Stimulated activated CD4-positive, alpha-beta T cell treated with anti-CD3 and anti-CD28 coated beads, Interleukin-15, amount 100 ng/mL, for 1 hour (primary cell): ENCODE measurements at places on chromosomes 7 and 10.
A peak's percentile ranks its signal among the peaks of the same experiment; 100 is the strongest.

- no peak for DNase-seq
Observed at GRCh38 chr7:104679085-104679484, 334.9 kb upstream of the KMT2E start.

GRCh38 chr10:119346095-119346832, 138.9 kb downstream of the GRK5 start:
- no peak for DNase-seq

DNA sequence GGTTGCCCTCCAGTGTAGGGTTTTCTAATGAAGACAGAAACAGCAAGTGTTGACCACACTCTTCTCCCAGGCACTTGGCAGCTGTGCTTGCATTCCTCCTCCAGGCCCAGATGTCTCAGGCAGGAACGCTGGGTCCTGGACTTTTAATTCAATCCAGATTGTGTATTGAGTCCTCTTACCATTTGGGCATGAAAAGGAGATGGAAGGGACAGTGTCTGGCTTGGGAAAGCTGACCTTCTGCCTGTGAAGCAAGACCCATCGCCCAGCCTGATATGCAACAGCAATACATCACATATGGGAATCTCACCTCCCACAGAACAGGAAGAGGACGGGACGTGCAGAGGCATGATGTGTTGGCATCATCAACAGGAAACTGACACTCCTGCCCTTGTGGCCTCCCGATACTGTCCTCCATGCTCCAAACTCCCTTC, 174.4 kb upstream of the LYZL2 start:
- DNase-seq: no peak

DNA sequence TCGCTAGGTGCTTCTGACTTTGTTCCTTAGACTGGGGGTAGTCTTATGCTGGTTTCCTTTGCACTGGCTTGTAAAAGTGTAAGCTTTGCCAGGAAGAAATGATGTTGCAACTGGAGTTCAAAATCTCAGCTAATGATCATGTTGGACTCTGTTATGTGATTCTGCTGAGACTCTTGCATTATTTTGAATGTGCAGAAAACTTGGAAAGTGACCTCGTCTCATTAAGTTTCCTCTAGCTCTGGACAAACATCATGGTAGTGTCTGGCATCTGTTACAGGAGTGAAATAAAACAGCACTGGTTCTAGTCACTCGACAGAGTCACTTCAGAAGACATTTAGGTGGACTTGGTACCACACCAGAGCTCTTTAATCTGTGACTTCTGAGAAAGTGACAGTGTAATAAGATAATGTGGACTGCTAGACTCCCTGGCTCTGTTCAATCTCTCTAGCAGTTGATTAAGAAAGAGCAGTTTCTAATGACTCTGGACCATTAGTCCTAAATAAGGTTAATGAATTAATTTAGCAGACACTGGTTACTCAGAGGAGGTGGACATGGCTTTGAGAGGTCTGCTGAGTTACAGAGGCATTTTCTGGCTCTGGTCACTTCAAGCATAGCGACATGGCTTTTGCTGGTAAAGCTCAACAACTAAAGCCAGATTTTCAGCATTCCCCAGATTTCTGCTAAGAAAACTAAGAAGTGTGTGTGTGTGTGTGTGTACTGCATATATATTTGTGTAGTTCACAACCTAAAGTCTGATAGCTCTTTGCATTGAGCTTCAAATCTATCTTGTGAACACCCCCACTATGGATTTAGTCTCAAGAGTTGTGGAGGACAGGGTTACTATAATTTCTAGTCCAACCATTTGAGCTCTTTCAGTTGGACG, 2.0 kb downstream of the NRP1 start:
- DNase-seq: no peak

- no peak for DNase-seq
Observed at GRCh38 chr7:154871507-154871906, 131.4 kb downstream of the PAXIP1 start.

- DNase-seq: peak; percentile 47
Observed at GRCh38 chr7:138001529-138002095, at the start of gene CREB3L2. Gene CREB3L2 (minus strand): TSS chr7:138002086. CDS start chr7:138001705, 381 bp downstream.

DNA sequence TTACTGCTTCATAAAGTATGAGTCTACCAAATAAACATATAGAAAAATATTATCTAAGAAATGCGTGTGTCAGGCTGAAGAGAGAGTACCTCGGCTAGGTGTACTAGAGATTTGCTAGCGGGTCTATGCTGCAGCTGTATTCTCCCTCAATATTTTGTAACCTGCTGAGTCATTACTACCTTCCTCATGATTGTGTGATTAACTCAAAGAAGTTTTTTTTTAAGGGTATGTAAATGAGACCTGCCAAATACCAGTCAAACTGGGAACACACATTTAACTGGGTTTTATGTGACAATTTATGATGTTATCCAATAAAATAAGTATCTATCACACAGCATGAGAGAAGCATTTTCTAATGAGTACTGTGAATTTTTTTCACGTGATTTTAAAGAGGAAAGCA, 180.4 kb downstream of the RNF133 start:
- no peak for DNase-seq

- no peak for DNase-seq
Observed at GRCh38 chr7:73894733-73895551, 34.0 kb downstream of the TMEM270 start.

DNA sequence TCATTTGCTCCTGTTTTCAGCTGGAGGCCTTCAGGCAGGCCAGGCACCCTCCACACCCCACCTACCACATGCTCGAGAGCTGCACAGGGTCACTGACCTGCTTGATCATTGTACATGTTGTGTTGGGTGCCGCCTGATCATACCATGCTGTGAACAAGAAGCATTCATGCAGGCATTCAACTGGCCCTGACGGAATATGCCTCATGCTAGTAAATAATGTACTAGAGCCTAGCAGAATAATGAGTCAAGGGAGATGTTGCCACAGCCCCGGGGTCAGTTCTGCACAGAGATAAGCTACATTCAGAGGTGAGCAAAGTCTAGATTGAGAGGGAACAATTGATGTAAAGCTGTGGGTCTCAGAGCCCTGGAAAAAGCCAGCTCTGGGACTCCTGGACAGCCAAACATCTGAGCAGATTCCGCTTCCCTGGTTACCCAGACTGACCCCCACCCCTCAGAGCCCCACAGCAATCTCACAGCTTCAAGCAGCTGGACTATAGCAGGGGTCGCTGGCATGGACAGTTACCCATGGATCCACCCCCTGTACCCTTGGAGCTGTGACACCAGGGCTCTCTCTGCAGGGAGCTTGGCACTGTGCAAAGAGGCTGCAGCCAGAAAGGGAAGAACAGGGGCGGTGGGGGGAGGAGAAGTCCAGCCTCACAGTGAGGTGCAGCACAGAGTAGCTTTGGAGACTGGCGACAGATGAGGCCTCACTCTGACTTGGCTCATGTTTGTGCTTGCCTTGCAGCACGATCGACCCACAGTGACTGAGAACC, 86.6 kb downstream of the FRMPD2 start:
- DNase-seq: no peak

DNA sequence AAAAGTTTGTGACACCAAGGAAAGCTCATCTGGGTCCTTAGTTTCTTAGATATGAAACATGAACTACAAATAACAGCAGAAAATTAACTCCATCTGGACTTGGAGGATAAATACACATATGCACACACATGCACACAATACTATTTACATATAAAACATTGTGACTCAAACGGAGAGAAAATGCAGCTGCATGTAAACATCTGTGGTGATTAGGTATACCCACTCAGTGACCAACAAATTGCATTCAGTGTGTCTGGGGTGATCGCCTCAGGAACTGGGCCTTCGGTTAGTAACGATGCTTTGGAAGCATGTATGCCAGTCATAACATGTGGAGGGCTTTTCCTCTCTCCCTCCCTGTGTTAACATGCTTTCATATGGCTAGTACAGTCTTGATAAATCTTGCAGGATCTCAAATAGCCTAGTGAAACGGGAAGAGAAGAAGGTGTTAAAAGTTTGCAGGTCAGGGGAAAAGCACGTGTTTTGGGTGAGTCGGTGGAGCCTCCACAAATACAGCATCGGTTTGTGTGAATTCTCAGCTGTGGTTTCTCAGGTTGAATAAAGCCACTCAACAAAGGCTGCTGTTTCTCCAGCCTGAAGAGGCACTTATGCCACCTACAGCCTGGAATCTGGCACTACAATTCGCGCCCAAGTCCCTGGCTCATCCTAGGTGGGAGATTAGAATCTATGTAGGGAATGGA, 8.7 kb upstream of the GLRX3 start:
- peak; percentile 16 for DNase-seq

DNA sequence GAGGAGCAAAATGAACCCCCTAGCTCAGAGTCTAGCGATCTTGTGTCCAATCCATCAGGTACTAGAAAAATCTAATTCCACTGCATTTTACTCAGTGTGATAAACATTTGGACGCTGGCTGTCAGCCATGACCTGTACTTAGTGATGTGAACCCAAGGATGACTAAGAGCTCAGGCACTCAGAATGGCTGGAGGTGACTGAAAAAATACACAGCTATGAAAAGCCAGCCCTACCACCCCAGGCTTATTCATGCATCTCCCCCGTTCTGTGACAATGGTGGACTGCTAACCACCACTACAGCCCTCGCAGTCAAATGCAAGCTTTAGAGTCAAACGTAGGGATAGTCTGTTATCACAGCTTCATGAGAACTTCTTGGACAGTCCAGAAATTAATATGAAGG, 14.9 kb downstream of the AFAP1L2 start:
- DNase-seq: no peak

DNA sequence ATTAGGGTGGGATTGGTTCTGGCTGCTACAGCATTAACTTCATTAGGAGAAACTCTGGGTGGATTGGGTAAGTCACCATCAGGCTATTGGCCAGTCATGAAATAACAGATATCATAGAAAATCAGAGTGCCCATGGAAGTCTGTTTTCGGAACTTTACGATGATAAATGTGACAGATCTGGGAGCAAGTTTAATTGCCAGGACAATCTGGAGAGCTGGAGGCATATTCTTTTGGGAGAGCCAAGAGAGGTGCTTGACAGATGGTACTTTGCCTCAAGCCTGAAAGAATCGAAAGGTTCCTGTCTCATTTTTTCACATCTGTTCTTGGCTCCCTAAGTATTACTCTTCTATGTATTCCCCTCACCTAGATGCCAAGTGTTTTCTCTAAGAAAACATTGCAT, 369.9 kb downstream of the CNTNAP2 start:
- no peak for DNase-seq

- no peak for DNase-seq
Observed at GRCh38 chr7:68247126-68247525, 1250.5 kb downstream of the TYW1 start.

DNA sequence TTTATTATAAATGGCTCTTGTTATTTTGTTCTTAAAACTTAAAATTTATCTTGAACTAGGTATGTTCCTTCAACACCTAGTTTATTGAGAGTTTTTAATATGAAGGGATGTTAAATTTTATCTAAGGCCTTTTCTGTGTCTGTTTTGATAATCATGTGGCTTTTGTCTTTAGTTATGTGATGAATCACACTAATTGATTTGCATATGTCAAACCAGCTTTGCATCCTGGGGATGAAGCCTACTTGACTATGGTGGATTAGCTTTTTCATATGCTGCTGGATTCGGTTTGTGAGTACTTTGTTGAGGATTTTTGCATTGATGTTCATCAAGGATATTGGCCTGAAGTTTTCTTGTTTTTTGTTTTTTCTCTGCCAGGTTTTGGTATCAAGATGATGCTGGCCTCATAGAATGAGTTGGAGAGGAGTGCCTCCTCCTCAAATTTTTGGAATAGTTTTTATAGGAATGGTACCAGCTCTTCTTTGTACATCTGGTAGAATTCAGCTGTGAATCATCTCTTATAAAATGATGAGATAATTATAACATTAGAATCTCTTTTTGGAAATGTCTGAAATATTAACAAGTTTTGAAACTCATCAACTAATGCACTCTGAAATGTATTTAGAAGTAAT, 78.7 kb upstream of the AGR3 start:
- DNase-seq: no peak

- no peak for DNase-seq
Observed at GRCh38 chr7:65441010-65441409, 67.4 kb downstream of the ZNF92 start.

GRCh38 chr10:72682638-72683037, 9.3 kb upstream of the MCU start:
- no peak for DNase-seq

GRCh38 chr7:3977391-3977790, 676.3 kb downstream of the SDK1 start:
- DNase-seq: no peak

GRCh38 chr7:49255054-49255453, 330.7 kb downstream of the CDC14C start:
- DNase-seq: no peak

DNA sequence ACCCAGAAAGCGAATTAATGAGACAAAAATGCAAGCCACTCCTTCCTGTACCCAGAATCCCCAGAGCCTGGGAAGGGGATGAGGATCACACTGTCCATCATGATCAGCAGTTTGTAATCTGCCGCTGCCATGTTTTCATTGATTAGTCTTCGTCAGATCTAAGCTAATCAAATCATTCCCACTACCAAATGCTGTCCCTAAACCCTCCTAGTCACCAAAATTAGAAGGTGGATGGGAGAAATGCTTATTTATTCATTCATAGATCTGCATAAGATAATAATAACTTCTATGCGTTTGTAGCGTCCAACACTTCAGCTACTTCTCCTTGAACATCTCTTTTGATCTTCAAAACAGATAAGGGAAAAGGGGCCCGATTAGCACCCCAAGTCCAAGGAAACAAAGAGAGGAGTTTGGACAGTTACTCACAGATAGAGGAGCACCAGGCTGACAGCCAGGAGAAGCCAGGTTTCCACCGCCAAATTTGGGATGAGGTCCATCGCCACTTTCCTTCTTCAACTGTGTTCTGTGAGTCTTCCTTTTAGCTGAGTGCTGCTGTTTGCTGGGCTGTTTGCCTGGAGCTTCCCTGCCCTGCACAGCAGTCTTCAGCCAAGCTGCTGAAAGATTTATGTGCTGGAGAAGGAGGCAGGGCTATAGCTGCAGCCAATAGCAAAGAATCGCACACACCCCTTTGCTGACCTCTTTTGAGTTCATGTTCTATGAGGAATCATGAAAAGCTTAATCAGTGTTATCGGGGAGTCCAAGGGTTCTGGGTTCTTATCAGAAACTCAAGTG, at the start of gene CYP3A5:
TSS of gene CYP3A5 (minus strand) at position 597 of the 792 bp plus-strand sequence. CDS start at position 497, 100 bp downstream.
- DNase-seq: no peak

- DNase-seq: no peak
Observed at GRCh38 chr10:32940321-32941301, 17.4 kb downstream of the ITGB1 start.

- no peak for DNase-seq
Observed at GRCh38 chr10:11895108-11895466, 71.9 kb downstream of the PROSER2 start.

GRCh38 chr10:11345224-11346054, 266.0 kb downstream of the USP6NL start:
- no peak for DNase-seq

GRCh38 chr10:118882741-118883140, 128.0 kb upstream of the CACUL1 start:
- DNase-seq: no peak

DNA sequence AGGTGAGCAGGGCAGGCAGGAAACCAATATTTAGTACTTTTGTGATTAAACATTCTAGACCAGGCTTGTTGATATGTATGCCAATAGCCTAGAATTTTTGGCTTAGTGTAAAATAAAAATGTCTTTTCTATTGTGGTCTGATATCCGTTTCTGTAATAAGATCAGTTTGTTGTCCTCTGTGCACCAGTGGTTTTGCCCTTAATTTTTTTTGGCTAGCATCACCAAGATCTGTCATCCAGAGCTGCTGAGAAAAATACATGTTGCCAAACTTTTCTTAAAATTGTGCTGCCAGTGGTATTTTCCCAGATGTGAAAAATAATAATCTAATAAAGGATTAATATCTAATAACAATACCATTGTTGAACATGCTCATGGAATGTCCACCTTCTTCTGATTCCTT, 115.6 kb downstream of the TWIST1 start:
- no peak for DNase-seq

GRCh38 chr7:67917437-67917755, 920.8 kb downstream of the TYW1 start:
- no peak for DNase-seq

GRCh38 chr7:37970211-37970610, 49.8 kb downstream of the EPDR1 start:
- DNase-seq: no peak
